ENCODE measurements at places on chromosomes 6 and 20.

- DNase-seq = no peak
Observed at GRCh38 chr6:167768471-167769215, 58.1 kb upstream of the AFDN start.

GRCh38 chr20:35489717-35490116 lies 34.3 kb downstream of the CEP250 start:
- no peak for DNase-seq

DNA sequence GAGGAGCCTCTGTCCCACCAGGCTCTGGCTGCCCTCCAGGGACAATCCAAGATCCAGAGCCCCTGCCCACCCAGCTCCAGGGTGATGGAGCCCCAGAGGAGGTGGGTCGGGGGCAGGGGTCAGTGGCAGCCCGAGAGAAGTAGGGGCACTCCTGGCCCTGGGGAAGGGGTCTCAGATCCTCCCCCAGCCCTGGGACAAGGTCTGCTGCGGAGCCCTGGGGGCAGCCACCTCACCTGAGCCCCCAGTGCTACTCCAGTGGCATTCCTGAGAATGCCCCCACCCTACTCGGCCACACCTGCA lies 2.7 kb upstream of the LAMA5 start:
- no peak for DNase-seq

DNA sequence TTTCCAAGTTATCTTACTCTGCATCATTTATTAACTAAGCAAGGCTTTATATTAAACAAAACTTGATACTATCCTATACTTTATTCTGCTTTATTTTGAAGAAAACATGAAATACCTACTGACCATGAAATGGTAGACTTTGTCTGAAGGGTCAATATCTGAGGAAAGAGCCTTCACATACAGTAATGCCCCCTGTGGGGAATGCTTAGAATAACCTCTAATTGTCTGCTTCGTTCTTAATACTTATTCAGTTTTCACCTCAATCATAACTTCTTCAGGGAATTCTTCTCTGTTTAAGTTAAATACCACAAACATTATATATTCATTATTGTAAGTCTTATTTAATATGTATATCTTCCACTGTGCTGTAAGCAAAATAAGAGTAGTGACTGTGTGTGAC lies 498.9 kb upstream of the MANEA start:
- DNase-seq = no peak

- no peak for DNase-seq
Observed at GRCh38 chr6:63816401-63816981, 180.9 kb downstream of the PHF3 start.

DNA sequence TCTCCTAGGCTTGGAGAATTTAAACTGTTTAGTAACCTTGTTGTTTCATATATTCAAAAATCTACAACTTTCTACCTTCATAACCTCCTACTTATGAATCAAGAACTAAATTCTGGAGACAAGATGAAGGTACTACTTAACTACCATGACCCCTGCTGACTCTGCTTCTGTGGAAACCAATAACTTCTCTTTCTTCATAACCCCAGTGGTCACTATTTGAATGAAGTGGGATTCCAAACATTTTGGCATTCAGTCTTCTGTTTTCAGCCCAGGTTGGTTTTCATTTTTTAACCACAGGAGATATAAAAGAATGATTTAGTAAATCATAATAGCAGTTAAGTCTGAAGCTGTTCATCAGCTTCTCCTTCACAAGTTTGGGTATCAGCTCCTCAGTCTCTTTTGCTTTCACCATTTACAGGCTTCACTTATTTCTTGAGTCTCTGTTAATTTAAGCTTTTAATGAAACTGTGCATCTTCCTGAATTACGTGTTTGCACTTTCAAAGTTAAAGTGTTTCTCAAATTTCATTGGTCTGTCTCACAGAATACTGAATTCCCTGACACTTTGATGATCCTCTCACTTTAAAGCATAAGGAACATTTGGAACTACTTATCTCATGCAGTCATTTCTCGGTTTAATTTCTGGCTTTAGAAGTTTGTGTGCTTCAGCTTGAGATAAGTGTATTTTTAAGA lies 9.5 kb downstream of the SENP6 start:
- peak; percentile 17 for DNase-seq

- DNase-seq = no peak
Observed at GRCh38 chr6:140844167-140844566, 1288.6 kb upstream of the GJE1 start.

DNA sequence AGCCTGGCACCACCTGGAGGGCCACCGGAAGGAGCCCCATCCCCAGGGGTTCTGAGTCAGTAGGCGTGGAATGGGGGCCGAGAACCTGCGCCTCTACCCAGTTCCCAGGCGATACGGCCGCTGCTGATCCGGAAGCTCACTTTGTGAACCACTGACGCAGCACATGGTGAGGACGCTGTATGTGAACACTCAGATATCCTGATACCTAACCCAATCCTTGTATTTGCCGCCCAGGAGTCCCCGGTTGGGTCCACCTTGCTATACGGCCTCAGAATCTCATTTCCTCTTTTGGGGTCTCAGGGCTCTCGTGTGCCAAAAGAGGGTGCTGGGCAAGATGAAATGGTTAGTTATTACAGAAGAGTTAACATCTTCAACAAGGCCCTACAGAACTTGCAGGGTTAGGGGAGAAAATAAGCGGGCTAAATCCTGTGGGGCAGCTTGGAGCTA lies 604 bp upstream of the RAB5IF start:
- DNase-seq = peak; percentile 32

All from EH (cell line).